Lung microvascular endothelial cell (primary cell): ENCODE measurements at places on chromosomes 6 and 20. TPM values are rescaled to one million over a fixed set of nuclear protein-coding genes. Genes with fewer than 3 reads are reported as not detected.

The IL17A gene
- not detected in 2 replicates for total RNA-seq

The IRF4 gene
- not detected in 2 replicates for total RNA-seq

The RAB5IF gene
- total RNA-seq, result 73.2 and 77.0 TPM in 2 replicates

The MUCL3 gene
- total RNA-seq, result not detected in 2 replicates

The OLIG3 gene
- total RNA-seq, result not detected in 2 replicates

The XKR7 gene
- total RNA-seq, result under 0.01 TPM in 1 of 2 replicates, not detected in the other

The TMEM170B gene
- total RNA-seq, result 1.1 and 2.0 TPM in 2 replicates

GRCh38 chr6:34281702-34282334, 33.0 kb upstream of the SMIM29 start:
- DNase-seq, result peak; percentile 54

GRCh38 chr6:5997420-5997987, 9.2 kb downstream of the NRN1 start:
- DNase-seq, result peak; percentile 52

DNA sequence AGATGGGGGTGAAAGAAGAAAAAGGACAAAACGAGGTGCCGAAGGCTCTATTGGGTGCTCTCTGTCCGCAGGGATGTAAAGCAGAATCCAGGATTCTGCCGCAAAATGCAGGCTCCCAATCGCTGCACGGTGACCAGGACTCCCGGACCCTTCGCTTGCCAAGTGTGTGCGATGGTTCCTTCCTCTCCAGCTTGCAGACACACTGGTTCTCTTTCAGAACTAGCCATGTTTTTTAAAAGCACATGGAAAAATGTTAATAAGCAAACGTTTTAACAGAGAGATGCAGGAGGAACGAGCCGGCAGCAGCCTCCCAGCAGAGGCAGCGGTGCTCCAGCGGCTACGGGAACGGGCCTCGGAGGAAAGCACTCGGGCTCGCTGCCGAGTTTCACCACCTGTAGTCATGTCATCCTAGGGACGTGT, 59.6 kb downstream of the ZNF831 start:
- no peak for DNase-seq

GRCh38 chr6:137283940-137284810, 65.0 kb upstream of the IFNGR1 start:
- DNase-seq, result no peak

GRCh38 chr20:37670351-37670791, 23.5 kb upstream of the CTNNBL1 start:
- no peak for DNase-seq

DNA sequence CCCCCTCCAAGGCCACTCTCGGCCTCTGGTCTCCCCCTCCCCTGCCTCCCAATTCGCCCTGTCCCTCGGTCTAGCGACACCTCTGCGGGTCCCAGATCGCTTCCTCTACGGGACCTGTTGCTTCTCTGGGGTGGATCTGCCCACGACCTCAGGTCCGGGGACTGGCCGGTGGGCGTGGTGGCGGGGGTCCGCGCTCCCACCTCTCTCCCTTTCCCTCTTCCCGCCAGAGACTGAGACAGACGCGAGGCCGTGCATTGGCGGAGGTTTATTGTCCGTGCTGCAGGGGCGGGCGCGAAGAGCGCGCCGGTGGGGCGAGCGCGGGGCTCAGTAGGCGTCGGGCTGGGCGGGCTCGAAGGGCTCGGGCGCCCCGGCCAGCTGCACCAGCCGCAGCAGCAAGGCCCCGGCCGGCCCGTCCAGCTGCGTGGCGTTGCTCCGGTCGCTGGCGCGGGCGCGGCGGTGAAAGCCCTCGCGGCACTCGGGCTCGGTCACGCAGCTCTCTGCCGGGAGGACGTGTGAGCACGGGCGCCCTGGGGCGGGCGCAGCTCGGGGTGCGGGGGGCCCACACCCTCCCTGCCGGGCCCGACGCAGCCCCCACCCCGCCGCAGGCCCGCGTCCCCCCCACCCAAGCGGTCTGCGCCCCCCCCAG, 2.1 kb downstream of the AVP start:
- peak; percentile 19 for DNase-seq

GRCh38 chr20:36162272-36162966, 7.9 kb downstream of the EPB41L1 start:
- peak; percentile 35 for DNase-seq

GRCh38 chr6:13708736-13709135, 2.9 kb downstream of the RANBP9 start:
- DNase-seq, result peak; percentile 55

DNA sequence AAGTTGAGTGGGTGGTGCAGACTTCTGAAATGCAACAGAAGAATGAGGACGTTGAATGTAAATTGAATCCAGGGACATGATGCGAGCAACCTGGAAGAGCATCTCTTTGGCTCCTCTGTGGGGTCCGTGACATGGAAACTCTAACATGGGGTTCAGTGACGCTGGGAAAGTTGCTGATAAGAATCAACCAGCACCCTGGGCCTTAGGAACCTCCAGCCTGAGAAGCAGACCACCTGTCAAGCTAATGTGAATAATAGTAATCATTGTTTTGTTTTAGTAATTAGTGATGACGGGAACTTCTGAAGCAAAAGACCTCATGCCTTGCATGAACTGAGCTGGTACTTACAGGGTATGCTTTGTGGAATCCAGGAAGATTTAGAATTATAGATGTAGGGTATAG, 25.2 kb upstream of the DOK5 start:
- no peak for DNase-seq

DNA sequence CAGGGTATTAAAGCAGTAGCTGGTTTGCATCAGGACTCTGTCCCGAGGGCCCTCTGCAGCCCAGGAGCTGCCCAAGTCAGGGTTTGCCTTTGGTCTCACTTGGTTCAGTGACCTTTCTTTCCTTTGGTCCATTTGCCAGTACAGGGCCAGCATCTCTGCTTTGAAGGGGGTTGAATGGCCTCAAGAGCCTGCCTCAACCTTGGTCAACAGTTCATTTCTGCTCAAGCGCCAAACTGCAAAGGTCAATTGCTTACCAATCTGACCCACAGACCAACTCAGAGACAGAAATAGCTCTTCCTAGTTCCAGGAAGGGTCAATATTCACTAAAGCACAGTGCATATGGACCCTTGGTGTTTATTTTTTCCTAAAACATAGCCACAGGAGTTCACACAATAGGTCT, 19.4 kb downstream of the VIP start:
- DNase-seq, result no peak

DNA sequence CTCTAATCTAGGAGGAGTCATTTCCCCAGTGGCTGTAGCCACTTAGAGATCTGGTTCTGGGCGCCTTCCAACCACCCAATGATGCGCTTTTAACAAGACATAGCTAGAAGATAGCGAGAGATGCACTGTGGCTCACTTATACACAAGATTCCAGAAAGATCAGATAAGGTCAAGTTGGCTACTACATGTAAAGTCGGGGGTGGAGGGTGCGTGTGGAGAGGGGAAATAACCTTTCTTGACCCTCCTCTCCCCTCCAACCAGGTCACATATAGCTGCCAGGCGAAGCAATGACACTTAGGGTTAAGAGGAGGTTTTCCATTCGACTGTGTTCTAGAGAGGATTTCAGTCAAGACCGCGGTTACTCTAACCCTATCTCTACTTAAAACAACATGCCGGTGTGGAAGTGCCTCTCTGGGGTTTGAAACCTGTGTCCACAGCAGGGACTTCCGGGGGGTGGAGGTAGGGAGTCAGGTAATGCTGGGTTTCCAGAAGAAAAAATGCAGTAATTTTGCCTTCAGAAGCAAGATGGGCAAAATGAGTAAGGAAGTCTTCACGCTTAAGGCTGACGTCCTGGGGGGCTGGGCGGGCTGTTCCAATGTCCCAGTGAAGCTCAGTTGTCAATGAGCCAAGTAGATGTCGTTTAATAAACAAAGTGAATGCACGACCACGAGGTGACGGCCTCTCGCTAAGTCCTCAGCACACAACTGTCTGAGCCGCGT, 1.8 kb upstream of the SIM1 start:
- no peak for DNase-seq

DNA sequence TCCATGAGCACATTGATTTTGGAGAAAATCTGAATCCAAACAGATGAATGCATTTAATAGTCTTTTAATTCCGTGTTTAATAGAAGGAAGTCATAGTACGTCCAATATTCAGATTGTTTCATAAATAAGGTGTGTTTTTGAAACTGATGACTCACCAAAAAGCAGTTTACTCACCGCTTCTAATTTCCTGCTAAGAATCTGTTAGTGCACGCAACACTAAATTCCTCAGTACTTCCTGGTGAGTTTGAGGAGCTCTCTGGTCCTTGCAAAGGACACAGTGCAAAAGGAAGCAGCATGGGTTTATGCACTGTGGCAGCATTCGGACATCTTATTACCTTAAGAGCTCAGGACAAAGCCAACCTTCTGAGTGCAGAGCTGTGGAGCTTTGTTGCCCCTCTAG, 2.3 kb upstream of the ADGRF1 start:
- DNase-seq, result no peak

DNA sequence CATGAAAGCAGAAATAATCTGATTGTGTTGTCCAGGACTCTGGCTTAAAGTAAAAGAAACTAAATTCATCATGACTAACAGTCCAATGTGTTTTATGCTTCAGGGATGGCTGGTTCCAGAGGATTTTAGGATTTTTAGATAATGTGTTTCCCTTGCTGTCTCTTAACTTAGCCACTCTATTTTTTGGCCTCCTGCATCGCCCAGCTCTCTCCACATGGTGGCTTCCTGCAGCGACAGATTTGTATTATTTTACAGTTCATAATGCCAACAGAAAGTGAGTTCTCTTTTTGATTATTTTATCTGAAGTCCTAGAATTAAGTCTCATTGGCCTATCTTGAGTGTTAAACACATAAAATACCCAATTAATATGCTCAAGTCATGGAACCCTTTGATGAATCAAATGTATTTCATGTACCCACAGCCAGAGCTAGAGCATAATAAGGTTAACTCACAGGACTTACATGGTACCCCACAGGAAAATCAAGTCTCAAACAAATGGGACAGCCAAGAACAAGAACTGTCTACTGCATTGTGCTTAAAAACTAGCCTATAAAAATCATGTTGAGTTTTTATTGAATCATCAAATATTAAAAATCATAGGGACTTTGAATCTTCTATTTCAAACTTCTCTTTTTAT, 582.5 kb downstream of the DOK5 start:
- DNase-seq, result peak; percentile 39

DNA sequence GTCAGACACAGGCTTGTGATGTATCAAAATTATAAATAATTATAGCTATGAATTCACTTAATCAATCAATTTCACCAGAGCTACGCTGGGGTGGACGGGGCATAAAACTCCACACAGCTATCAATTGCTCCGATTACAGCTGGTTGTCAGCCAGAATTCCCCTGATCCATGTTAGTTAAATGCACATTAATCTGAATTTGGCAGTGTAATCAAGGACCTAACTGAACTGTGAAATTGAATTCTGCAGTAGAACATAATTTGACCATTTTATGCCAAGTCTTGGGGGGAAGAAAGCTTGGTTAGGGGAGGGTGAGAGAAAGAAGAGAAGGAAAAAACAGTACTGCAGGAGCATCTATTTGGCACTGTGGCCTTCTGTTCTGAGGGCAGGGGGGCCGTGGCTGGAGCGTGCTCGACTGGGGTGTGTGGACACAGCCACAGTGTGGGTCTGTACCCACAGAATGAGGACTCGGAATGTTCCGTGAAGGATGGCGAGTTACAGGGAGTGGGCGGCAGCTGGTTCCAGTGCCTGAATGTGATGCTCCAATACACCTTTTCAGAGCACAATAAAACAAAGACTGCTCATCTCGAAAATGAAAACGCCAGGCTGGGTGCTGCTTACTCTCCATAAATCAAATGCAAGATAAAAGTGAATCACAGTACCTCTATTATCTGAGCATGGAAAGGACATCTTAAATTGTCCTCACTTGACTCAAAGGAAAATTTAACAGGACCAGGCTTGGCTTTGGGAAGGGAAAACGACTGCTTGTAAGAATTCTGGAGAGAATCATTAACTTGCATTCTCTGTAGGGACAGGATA, 59.2 kb downstream of the LAMP5 start:
- no peak for DNase-seq

- DNase-seq, result no peak
These were observed 19.6 kb upstream of the MICB start for GRCh38 chr6:31478186-31478950.

- no peak for DNase-seq
These were observed 2.9 kb downstream of the FBXO30 start for GRCh38 chr6:145811741-145812140.

DNA sequence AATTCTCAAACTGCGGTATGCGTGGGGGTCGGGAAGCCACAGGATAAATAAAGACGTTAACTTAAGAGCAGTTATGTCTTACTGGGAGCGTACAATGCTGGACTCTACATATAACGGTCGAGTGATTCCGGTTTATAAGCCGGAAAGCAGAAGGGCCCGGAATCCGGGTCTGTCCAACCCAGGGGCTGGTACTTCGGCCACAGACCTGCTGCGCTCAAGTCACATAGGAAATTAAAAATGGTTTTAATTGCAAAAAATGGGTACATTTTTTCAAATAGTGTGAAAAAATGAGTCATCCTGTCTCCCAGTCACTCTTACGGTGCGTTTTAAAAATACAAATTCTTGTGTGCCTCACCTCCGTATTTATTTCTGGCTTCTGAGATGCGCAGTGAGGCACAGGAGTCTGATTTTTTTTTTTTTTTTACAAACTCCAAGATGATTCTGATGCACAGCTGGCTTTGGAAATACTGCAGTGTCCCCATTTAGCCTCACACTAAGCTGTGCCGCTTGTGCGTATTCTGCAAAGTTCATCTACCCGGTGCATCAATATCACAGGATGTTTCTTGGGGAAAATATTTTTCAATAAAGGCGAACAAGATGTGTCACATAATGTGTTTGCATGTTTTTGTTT, 1.0 kb downstream of the PCIF1 start:
- no peak for DNase-seq

GRCh38 chr6:52534966-52535390, 41.9 kb downstream of the TRAM2 start:
- DNase-seq, result peak; percentile 84

DNA sequence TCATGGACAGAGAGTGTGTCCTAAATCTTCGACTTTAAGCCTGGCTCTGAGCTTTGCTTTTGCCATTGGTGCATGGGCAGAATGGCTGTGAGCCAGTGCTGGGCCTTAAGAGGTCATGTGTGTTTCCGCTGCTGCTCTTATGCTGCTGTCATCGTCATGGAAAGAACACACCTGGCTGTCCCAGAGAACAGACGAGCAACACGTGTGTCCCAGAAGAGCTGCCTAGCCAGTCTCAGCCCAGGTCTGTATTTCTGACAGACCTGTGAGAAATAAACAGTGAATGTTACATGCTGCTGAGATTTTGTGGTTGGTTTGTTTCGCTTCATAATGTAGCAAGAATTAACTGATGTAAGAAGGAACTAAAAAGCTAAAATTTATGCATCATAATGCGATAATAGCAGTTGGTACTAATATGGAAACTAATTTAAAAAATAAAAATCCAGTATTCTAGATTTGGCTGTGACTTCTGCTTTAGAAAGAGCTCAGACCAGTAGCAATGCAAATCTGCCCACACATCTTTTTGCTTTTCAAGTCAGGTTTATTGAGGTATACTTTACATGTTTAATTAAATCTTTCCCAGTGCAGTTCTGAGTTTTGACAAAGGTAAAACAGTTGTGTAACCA, 11.5 kb upstream of the SCP2D1 start:
- peak; percentile 1 for DNase-seq

- DNase-seq, result no peak
These were observed 917 bp upstream of the TEAD3 start for GRCh38 chr6:35497571-35498421.
